Central memory CD8-positive, alpha-beta T cell (primary cell): ENCODE measurements at places on chromosomes 6 and 20.

- no peak for DNase-seq
Observed at GRCh38 chr20:48176139-48176538, 390.9 kb upstream of the SULF2 start.

DNA sequence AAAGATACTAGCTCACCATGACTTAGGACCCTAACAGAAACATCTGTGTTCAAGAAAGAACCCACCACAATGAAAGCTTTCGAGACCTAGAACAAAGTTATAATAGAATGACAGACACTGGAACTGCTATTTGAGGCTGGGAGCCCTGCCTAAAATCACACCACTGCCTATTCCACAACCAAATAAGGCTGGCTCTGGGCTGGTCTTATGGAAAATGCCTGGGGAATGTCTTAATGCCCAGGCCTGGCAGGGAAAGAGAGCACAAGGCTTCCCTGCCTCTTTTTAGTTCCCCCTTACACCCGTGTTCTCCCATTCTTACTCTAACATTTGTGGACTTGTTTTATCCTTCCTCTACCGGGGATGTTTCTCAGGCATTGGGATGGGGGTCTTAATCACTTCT, 5.6 kb upstream of the METTL24 start:
- DNase-seq: no peak

DNA sequence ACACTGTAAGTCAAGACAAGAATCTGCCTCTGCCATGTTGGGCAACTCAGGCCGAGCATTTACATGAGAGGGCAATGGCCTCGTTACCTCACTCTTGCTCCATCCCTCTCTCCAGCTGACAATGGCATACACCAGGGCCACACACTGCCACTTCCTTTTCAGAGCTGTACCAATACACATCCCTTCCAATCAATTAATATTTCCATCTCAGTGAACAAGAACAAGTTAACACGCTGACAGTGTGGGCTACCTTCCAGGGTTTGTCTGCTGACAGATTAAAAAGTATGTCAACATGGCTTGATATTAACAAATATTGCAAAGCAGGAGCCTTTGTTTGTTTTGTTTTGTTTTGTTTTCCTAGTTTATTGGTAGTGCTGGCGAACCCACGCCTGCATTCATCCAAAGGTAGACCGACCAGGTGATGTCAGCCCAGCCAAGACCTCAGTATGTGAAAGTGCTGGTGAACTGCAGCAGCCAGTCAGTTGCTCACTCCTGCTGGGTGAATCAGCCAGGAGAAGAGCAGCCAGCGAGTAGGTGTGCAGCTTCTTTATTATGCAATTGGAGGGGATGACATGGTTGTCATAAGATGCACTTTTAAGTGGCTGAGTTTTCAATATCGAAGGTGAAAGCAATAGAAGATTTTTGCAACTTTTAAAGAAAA, 487.3 kb upstream of the JARID2 start:
- DNase-seq: no peak

DNA sequence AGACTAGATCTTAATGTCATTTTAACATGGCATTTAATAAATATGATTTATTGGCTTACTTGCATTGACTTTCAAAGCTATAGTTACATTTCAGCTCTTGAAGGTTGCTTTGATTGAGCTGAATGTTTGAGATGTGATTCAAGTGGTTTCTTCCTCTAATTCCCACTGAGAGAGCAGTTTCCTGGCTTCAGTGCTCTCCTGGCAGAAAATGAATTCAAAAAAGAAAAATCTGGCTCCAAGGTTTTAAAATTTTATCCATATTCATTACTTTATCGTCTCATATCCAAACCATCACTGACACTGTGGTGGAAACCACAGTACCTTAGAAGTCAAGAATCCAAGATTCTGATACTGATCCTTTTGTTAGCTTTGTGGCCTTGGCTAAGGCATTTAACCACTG, 263.1 kb upstream of the HSF2 start:
- no peak for DNase-seq

DNA sequence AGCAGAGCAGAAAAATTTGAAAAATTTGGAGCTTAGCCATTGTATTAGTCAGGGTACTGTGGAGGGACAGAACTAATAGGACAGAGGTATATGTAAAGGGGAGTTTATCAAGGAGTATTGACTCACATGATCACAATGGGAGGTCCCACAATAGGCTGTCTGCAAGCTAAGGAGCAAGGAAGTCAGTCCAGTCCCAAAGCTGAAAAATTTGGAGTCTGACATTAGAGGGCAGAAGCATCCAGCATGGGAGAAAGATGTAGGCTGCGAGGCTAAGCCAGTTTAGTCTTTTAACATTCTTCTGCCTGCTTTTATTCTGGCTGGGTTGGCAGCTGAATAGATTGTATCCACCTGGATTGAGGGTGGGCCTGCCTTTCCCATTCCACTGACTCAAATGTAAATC, 82.0 kb downstream of the SMPDL3A start:
- no peak for DNase-seq

DNA sequence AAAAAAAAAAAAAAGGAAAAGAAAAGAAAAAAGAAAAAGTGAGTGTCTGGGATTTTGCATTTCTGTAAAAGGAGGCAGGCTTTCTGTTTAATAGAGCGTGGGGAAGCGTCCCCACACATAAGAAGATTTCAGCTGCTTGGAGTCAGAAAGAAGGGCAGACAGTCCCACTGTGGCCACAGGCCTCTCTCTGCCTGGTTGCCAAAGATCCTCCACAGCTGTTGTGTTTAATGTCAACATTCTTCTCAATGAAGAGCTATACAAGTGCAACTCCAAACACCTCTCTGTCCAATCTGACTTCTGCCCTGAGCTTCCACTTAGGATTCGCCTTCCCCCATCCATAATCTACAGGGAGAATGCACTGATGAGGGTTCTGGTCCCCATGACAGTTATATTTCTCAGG, 64.3 kb upstream of the MLN start:
- no peak for DNase-seq

GRCh38 chr20:57559658-57560553, 1.0 kb upstream of the PCK1 start:
- no peak for DNase-seq

DNA sequence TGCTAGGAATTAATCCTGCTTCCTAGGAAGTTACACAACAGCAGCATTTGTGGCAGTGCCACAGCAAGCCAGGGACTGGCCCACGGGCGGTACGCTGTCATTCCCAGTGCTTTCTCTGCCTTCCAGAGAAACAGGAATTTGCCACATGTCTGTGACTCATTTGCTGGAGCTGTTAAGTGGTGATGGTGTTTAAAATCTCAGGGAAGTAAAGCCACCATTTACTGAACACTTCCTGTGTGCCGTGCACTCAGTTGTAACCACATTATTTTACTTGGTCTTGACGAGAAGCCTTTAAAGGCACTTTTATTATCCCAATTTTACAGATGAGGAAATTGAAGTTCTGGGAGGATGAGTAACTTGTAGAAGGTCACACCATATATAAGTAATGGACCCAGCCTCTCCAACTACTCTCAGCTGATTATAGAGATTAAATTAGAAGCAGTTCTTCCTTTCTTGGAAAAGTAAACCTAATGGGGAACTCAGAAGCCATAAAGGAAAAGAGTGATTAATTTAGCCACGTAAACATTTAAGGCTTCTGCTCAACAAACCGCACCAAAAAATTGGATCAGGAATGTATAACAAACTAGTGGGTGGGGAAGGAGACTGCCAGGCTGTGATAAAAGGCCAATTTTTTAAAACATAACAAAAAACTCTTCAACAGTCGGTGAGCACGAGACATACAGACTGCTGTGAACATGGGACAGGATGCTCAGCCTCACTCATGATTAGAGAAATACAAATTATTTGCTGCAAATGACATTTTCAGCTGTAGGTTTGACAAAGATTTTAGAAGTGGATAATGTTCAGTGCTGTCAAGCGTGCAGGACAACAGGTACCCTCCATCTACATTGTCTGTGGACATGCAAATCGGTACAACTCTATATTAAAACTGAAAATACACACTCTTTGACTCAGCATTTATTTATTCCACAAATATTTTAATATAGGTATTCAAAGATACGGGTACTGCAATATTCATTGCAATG, 311.2 kb downstream of the NRN1 start:
- DNase-seq: no peak

GRCh38 chr6:13923527-13924145, 1.1 kb upstream of the RNF182 start:
- no peak for DNase-seq

DNA sequence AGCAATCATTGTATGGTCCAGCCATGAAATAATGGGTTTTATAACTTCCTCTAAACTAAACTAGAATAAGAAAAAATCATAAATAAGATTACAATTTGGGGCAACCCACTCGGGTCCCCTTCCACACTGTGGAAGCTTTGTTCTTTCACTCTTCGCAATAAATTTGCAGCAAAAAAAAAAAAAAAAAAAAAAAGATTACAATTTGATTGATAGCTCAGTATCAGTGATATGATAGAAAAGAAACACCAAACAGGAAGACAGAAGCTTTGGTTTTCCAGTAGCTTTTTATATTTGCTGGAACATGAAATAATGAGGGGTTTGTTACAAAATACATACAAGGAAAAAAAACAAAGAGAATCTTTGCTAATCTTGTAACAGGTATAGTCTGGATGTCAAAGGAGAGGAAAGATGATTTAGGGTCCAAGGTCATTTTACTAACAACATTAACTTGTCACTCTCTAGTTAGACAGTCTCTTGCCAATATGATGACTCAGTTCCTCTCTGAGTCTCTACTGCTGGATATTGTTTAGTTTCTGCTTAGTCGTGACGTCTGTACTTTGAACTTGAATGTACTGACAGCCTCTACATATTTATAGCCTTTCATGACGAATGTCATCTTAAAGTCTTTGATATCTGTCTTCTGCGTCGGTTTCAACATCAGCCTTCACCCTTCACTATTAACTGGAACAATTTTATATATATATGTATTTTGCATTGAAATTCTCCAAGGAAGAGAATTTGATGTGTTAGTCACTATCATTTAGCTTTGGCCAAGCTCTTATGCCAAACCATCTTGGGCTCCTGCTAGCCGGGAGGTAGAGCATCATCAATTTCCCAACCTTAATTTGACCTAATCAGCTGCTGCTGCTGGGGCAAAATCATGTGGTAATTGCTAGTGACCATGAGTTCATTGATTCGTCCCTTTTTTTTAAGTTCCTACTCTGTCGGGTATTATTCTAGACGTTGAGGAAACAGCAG, 213.1 kb upstream of the STXBP5 start:
- no peak for DNase-seq

- DNase-seq: no peak
Observed at GRCh38 chr20:34999021-34999451, 43.4 kb downstream of the MYH7B start.

- DNase-seq: no peak
Observed at GRCh38 chr20:46206992-46207549, 89.0 kb downstream of the CD40 start.

GRCh38 chr6:91816335-91816734, 1229.5 kb upstream of the MAP3K7 start:
- no peak for DNase-seq
